Mesendoderm (in vitro differentiated cells): ENCODE measurements at places on chromosomes 3 and 15.
A peak's percentile ranks its signal among the peaks of the same experiment; 100 is the strongest.

DNA sequence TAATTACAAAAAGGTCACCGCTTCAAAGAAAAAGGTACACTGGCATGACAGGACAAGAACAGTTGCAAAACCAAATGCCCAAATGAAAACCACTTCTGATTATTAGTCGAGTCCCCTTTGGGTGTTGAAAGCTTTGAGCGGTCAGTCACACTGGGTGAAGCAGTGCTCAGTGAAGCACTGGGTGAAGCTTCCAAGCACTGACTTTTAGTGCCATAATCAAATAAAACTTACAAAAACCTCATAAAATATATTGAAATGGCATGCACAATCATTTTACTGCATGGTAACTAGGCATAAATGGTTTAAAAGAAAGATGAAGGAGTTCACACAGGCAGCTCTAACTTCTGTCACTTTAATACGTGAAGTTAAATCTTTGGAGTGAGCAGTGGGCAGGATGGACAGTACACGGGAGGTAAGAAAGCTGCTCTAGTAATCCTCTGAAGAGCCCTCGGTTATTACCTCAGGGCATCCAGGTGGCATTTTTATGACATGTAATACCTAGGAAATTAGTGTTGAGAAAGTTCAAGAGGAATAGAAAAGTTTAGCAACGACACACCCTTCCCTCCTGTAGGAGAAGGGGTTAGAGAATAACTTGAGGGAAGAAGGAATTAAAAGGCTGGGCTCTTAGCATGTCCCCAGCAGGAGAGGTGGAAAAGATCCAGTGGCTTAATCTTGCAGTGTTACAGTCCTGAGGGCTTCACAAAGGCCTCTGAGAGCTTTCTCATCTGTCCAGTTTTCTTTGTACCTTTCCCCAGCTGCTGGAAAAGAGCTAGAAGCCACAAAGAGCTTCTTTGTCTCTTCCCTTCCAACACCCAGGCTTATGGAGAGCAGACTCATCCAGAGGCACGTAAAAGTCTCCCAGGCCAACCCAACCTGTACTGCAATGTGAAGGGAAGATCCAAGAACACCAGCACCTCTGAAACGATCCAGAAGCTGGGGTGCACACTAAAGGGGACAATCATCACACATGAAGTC lies 64.9 kb upstream of the MYO5C start:
- DNase-seq, result no peak

DNA sequence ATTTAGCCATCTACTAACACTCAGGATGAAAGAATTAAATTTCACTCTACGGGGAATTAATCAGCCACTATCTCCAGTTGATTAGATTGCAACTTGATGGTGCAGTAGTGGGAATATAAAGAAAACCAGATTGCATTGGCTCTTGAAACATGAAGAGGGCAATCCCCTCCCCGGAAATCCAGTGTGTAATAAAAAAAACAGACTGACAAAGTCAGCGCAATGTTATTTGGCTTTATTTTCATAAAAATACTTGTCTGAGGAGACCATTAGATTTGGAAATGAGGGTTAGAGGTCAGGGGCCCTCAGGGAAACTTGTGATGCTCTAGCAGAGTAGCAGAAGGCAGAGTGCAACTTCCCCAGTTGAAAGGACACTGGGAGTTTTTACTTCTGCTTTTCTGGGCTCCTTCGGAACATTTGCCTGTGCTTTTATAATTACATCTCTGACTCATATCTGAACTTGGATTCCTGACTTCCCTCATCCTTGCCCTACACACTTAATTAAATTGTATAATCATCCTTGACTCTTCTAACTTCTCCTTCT lies 326.8 kb downstream of the TUSC7 start:
- DNase-seq, result no peak

GRCh38 chr15:41377978-41378377 lies 24.3 kb downstream of the NDUFAF1 start:
- no peak for DNase-seq

- DNase-seq, result no peak
These were observed 88.9 kb downstream of the ASB7 start for GRCh38 chr15:100691321-100691720.

- DNase-seq, result peak; percentile 57
These were observed 39.4 kb upstream of the LINGO1 start for GRCh38 chr15:77672135-77672534.

DNA sequence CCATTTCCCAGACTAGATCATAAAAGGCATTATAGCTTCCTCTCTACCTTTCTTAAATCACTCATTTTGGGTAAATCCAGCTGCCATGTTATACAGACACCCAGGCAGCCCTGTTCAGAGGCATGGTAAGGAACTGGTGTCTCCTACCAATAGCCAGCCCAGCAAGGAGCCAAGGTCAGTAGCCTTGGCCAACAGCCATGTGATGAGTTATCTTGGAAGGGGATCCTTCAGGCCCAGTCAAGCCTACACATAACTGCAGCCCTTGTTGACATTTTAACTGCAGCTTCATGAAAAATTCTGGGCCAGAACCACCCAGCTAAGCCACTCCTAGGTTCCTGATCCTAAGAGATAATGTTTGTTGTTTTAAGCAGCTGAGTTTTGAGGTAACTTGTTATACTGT lies 29.0 kb upstream of the ZMAT3 start:
- no peak for DNase-seq

DNA sequence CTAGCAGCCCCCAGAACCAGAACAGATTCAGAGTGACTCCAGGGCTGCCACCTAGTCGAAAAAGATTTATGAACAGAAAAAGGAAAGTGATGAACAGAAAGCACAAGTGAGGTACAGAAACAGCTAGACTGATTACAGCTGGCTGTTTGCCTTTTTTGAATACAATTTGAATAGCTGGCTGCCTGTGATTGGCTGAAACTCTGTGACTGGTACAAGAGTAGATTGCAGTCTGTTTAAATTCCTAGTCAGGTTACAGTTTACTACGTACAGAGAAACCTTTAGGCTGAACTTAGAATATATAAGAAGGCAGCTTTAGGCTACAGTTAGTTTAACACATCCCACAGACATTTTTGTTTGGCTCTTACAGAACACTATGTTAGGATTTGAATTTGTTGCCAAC lies 10.0 kb downstream of the CCDC13 start:
- no peak for DNase-seq

- DNase-seq, result no peak
These were observed 157.2 kb downstream of the CADPS start for GRCh38 chr3:62718011-62718410.
